ENCODE measurements at places on chromosomes 6 and 20.

GRCh38 chr6:6810727-6811126 is 222.2 kb downstream of the LY86 start:
- DNase-seq = no peak

DNA sequence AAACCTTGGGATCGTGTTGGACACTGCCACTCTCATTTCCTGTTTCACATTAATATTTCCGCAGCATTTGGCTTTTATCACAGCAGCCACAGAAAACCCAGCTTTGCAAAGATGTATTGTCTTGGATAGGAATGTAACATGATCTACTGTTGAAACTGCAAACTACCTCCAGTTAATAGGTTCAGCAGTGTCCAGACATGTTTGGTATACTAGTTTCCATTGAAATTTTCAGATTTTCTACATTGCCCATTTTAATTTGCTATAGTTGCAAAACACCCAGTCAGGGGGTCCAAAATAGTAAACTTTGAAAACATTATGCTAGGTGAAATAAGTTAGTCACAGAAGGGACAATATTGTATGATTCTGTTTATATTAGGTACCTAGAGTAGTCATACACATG is 3.3 kb downstream of the ANKRD6 start:
- DNase-seq = peak; percentile 22

DNA sequence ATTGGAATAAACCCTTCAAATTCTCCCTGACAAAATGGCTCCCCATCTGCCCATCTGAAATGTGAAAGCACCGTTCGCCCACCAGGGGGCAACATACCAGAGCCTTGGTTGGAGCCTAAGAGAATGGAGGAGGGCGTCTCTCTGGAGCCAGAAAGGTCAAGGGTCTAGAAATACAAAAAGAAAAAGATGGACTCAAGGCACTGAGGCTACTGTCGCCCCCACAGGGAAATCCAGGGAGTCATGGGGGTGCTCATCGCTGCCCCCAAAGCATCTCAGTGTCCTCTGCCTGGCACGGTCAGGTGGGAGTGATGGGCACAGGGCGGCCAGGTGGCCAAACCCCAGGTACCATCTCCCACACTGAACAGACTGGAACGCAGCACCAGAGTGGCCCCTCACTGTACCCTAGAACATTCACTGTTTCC is 136.3 kb downstream of the ZMYND8 start:
- no peak for DNase-seq

- no peak for DNase-seq
Observed at GRCh38 chr6:170074435-170074834, 216.4 kb downstream of the DLL1 start.

DNA sequence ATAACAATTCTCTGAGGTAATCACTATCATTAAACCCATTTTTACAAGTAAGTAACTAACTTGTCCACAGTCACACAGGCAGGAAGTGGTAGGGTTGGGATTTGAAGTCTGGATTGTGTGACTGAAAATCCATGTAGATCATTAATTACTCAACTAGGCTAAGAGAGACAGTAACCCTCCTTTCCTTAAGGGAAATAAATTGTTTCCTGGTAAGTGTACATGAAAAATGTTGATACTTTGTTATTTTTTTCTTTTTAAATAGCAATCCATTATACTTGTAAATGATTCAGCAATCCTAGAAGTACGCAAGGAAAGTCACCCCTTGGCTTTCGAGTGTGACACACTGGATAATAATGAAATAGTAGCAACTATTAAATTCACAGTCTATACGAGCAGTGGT is 11.6 kb downstream of the SPACA1 start:
- DNase-seq = no peak

DNA sequence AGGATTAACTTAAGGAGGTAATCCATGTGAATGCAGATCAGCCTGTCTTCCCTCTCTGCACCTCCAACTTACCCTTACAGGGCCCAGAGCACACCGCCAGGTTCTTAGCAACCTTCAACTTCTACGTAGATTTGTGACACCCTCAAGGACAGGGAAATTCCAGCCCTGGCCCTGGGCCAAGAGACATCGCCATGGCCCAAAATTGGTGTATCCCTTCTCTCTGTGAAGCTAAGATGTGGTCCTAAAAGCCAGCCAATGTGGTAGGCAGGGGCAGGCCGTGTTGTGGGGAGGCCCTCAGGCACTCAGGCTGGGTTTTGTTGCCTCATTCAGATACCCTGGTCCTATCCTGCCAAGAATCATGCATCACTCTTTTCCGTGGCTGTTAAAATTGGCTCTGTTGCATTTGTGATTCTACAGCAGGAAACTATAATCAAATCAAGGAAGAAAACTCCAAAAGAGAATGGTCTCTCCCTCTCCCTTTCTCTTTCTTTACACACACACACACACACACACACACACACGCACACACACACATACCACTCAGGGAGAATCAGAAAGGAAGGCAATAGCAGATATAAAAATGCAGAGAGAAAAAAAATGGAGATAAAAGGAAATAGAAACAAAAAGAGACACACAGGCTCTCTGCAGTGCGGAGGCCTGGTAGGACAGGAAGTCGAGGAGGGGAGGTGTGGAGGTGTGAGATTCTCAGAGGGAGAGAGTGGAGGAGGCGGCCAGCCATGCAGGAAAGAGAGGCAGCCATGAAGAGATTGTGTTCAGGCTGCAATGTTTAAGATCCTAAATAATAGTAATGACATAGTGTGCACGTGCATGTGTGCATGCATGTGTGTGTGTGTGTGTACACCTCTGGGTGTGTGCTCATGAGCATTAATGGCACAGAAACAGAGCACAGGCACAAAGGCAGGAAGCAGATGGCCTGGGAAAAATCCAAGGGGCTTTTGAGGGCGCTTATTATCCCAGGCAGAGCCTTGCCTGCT is 201.8 kb upstream of the LRFN2 start:
- no peak for DNase-seq

DNA sequence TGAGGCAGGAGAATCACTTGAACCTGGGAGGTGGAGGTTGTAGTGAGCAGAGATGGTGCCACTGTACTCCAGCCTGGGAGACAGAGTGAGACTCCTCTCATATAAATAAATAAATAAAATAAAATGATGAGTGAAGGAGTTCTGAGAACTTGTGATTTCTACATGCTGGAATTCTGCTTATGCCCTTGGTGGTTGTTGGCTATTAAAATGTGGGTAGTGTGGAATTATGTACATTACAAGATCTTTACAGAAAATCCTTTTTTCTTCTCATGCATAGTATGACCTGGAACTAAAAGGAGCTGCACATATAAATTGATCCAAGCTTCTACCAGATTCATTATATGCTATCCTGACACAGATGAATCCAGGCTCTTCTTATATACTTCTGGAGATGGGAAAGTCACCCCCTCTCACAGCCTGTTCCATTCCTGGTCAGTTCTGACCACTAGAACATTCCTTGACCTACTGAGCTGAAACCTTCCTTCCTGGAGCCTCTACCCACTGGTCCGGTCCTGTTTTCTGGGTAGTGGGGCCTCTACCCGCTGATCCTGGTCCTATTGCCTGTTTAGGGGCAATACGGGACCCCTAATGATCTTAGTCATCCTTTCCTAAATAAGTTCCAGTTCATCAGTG is 37.7 kb upstream of the TAF8 start:
- DNase-seq = no peak

DNA sequence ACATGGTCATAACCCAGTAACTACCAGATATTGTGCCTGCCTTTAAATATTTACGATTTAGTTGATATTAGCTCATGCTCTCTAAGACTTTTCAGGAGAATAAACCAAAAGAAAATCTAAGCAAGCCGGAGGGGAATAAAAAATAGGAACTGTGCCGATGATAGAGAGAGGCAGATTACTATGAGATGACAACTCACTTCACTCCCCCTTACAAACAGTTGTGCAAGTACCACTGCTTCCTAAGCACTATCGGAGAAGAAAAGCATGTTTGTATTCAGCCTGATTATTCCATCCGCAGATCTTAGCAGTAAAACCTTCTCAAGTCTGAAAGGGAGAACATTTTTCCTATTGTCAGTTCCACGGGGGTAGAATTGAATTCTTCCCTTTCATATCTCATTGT is 294.4 kb downstream of the KCNQ5 start:
- no peak for DNase-seq

DNA sequence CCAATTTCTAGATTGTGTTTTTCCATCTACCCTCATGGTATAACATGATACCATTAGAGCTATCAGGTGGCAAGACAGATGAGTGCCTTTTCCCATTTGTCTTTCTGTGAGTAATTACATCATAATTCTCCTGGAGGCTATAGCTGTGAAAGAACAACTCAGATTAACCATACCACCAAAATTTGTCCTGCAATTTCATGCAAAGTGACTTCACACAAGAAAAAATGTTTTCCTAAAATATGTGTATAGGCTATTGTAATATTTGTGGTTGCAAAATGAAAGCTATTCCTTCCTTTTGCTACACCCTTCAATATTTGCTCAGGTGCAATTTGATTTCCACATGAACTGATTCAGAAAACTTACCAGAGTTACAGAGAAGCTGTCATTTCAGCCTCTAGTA is 547.7 kb upstream of the ID4 start:
- DNase-seq = peak; percentile 18

GRCh38 chr6:31332637-31333602 is 24.1 kb downstream of the HLA-B start:
- no peak for DNase-seq

DNA sequence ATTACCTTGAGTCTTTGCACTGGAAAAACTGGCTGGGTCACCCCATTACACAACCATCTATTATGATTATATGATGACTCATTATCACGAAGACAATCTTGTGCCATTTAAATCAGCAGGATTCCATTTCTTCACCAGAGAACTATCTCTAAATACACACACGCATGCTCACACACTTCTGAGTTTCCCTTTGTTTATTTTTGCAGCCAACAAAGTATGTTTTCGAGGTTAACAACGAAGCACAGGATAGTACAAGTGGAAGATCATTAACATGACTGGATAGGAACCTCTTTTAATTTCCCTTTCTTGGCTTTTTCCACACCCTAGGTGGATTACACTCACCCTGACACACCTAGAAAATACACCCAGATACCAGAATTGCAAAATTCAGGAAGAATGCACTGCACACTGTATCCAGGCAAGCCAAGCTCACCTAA is 18.9 kb downstream of the PERP start:
- no peak for DNase-seq

DNA sequence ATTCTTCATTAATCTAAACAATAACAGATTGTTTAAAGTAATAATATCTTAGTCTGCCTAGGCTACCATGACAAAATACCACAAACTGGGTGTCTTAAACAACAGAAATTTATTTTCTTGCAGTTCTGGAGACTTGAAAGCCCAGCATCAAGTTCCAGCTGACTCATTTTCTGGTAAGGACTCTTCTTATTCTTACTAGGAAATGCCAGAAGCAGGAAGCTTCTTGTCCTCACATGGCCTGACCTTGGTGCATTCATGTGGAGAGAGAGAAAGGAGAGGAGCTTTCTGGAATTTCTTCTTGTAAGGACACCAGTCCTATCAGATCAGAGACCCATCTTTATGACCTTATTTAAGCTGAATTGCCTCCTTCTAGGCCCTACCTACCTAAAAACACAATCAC is 110.5 kb downstream of the ANKRD60 start:
- no peak for DNase-seq

GRCh38 chr6:11586117-11586516 is 48.6 kb downstream of the TMEM170B start:
- no peak for DNase-seq

GRCh38 chr20:41694796-41695195 is 76.6 kb upstream of the CHD6 start:
- no peak for DNase-seq

DNA sequence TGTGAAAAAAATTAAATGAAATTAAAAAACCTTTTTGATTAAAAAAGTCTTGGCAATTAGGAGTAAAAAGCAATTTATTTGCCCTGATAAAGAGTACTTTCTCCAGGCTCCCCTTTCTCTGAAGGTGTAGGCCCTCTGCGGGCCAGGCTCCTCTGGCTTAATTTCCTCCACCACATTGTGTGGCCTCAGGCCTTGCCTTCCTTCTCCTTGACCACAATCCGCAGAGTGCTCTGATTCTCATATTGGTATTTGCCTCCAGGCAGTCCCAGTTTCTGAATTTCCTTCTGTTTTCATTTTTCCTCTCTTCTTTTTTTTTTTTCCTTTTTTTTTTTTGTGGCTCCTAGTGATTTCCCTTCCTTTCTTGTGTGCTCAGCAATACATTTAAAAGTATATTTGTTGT is 96.4 kb downstream of the AIG1 start:
- no peak for DNase-seq

GRCh38 chr6:29516108-29516507 is 28.4 kb upstream of the MAS1L start:
- no peak for DNase-seq

DNA sequence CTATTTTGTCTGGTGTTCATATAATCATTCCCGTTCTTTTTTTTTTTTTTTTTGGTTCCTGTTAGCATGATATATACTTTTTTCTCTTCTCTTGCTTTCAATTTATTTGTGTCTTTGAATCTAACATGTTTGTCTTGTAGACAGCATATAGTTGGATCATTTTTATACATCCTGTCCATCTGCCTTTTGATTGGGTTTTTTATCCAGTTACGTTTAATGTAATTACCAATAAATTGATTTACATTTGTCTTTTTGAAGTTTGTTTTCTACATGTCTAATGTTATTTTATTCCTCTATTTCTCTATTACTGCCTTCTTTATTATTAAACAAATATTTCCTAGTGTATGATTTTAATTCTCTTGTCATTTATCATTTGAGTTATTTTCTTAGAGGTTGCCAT is 84.4 kb downstream of the B3GAT2 start:
- no peak for DNase-seq

All from NCI-H2171 (cell line).